ENCODE measurements at places on chromosomes 4 and X.

DNA sequence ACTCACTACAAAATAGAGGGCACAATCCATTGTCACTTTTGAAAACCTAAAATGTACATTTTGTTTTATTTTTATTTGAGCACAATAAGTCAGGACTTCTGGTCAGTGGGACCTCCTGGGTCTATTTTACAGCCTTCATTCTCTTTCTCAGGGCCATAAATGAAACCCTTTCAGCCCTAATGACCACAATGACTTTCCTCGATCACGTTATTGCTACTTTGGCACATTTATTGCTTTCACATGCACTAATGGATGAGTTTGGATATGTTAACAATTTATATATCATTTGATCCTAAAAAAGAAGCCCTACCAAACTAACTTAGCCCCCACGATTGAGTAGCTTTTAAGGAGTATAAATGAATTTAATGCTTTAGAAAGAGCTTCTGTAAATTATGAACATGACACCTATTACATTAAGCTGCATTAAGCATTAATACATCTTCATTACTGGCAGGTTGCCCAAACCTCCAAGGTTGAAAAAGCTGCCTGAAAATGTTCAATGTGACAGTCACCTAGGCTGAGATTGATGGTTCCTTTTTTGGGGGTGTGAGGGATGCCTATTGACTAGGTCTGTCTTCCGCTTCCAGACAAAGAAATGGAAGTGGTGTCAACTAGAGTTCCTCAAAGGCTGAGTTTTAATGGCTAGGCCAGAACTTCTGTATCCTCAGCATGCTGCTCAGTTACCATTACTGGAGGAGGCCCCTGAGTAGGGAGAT, 296.4 kb downstream of the GPAT3 start:
- DNase-seq: no peak

DNA sequence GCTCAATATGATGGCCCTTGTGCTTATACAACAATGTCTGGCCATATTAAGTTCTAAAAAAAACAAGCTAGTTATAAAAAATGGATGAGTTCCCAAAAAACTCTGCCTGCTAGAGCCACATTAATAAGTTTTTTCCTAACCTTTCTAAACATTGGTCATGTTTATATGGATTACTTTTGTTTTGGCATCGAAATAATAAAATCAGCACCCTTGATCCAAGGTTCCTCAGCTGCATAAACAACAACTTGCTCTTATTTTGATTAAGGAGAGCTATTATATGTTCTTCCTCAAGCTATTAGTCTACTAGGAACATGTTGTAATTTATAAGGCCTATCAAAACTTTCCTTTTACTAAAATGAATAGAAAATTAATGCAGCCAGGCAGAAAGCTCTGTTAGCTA, 48.4 kb downstream of the UNC5C start:
- no peak for DNase-seq

GRCh38 chr4:142535009-142535408, 311.1 kb downstream of the INPP4B start:
- DNase-seq: no peak

DNA sequence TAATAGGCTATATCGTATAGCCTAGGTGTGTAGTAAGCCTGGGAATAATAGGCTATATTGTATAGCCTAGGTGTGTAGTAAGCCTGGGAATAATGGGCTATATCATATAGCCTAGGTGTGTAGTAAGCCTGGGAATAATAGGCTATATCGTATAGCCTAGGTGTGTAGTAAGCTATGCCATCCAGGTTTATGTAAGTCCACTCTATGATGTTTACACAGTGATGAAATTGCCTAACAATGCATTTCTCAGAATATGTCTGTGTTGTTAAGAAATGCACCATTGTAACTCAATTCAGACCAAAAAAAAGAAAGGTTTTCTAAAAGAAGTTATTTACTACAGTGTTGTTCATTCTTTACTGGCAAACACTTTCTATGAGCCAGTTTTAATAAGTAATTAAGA, 1387.2 kb downstream of the STIM2 start:
- no peak for DNase-seq

DNA sequence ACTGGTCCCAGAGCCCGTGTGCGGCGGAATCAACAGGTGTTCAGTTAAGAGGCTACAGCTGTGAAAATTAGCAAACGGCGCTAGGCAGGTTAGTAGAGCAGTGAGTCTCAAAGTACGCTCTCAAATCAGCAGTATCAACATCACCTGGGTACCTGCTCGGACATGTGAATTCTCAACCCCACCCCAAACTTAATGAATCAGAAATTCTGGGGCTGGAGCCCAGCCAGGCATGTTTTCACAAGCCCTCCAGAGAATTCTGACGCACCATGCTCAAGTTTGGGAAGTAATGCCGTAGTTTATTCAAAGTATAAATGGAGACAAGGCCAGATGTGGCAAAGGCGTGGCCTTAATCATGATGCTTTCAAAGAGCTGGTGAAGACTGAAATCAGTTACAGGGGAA, 58.2 kb upstream of the PTCHD1 start:
- no peak for DNase-seq

DNA sequence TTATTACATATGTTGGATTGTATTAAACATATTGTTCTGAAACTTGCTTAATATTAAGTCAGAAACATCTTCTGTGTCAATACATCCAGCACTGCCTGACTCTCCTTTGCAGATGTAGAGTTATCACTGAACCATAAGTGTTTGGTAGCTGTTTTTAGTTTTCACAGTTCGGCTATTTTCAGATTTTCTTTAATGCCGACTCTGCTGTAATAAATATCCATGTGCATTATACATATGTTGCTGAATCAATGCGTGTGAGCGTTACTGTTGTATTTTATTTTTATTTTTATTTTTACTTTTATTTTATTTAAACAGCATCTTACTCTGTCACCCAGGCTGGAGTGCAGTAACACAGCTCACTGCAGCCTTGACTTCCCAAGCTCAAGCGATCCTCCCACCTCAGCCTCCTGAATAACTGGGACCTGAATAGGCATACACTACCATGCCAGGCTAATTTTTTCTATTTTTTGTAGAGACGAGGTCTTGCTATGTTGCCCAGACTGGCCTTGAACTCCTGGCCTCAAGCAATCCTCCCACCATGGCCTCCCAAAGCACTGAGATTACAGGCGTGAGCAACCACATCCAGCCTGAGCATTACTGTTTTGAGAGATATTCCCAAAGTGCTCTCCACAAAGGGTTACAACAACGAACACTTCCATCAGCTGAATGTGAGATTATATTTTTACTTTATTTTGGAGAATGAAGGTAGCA, 50.7 kb upstream of the NOCT start:
- DNase-seq: no peak
